ENCODE measurements at places on chromosomes 1 and 21.
A peak's percentile ranks its signal among the peaks of the same experiment; 100 is the strongest.

DNA sequence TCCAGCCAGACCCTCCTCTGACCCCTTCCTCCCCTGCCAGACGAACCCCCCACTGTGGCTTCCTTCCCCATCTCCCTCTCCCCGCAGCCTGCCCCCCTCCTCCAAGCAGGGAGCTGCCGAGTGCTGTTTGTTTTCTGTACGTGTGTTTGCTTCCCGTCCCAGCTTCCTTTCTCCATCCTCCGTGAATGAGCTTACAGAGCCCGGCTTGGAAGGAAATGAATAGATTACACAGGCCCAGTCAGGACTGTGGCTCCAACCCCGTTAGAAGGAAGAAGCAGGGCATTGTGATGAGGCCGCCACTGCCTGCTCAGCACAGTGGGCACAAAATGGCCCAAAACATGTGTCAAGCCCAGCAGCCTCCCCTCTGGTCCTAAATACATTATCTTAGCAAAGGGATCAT, 123.2 kb downstream of the IGSF21 start:
- DNase-seq = peak; percentile 62

DNA sequence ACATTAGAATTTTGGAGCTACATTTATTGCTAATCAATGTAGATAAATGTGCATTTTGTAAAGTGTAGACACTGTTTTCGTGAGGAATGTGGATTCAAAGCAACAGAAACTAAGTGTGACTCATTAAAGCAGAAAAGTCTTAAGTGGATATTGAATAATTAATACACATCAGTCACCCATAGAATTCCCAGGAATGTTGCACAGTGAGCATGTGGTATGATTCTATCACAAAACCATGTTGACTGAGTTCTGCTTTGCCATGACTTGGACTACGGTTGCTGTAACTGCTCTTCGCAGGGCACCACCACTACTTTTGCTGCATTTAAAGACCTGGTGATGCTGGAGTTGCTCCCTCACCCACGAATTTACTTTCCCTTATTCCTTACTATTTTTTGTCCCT, 471.8 kb downstream of the KCNT2 start:
- no peak for DNase-seq

DNA sequence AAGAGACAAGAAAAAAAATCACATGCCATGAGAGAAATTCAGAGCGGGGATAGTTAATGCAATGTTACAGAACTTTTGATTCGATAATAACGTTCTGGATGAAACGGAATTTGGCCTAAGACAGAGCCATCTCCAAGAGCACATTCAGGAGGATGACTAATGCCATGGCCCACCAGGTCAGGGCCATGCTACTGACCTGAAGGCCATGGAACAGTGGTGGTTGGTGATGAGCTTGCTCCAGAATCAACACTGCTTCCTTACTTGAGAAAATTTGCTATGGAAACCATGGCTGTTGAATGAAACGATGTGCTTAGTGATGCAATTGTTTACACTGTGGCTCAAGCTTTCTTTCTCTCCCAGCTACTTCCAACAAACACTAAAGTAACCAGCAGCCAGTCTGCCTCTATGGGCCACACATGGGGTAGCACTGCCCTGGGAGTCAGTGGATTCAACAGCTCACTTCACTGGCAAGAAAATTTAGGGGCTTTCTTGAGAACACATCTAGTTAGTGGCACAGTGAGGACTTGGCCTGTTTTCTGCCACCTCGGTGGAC, 299.1 kb downstream of the PCP4 start:
- DNase-seq = no peak

DNA sequence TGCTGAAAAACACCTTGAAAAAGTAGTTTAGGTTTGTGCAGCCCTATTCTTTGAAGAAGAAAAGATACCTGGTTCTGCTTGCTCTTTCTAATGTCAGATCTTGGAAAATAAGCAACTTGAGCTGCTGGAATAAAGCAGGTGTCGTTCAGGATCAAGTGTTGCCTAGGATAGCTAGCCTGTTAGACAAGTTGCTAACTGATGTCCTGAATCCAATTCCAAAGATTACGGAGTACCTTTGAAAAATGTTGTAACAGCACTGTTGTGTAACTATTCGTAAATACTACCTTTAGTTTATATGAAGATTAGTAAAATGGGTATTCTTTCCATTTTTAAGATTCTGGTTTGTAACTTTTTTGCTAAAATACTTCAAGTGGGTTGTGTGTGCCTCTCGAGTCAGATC, 151.5 kb downstream of the CLEC20A start:
- DNase-seq = no peak

DNA sequence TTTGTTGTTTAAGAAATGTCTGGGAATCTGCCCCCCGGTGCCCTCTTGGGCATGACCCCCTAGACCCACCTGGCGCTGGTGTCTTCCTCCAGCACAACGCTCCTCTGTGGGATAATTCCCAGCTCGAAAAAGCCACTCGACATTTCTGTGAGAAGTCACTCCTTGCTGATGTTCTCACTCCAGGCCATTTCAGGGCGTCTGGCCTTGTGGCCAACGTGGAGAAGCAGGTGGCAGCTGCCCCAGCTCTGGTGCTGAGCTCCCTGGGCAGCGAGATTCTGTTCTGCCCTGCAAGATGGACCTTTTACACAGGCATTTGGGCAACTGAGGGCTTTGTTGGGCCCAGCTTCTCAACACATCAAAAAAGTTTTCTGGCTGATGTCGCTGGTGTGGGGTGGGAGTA, 147.7 kb upstream of the WNT4 start:
- no peak for DNase-seq

- no peak for DNase-seq
Observed at GRCh38 chr1:204301171-204301957, 58.4 kb downstream of the PLEKHA6 start.

Data from hypothalamus (tissue), 51 donors.